ENCODE measurements at places on chromosomes 12 and 14.
A peak's percentile ranks its signal among the peaks of the same experiment; 100 is the strongest.

- no peak for DNase-seq
These were observed 11.0 kb upstream of the HHIPL1 start for GRCh38 chr14:99633918-99634317.

DNA sequence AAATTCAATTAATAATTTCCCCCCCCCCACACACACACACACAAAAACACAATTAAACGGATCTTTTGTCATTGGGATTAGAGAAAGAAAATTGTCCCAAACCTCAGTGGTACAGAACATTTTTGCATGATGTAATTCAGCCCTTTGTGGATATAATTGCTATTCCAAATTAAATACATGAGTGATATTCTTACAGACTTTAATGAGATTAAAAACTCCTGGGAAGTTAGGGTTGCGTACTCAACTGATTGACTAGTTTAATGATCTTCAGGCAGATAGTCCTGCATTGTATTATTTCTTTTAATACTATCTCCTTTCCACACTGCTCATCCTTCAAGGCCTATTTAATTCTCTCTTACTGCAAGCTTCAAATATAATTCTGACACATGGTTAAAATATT, 711.8 kb upstream of the LRFN5 start:
- DNase-seq = no peak

- peak; percentile 85 for DNase-seq
These were observed 21.3 kb downstream of the FKBP11 start for GRCh38 chr12:48903982-48904411.

- no peak for DNase-seq
These were observed 557.3 kb upstream of the MIS18BP1 start for GRCh38 chr14:45810152-45810872.

GRCh38 chr14:23929822-23930294, 23.7 kb upstream of the DHRS4 start:
- DNase-seq = peak; percentile 61

GRCh38 chr14:26766726-26767125, 168.9 kb upstream of the NOVA1 start:
- DNase-seq = no peak

GRCh38 chr12:92560713-92561542, 141.9 kb upstream of the PLEKHG7 start:
- DNase-seq = no peak

DNA sequence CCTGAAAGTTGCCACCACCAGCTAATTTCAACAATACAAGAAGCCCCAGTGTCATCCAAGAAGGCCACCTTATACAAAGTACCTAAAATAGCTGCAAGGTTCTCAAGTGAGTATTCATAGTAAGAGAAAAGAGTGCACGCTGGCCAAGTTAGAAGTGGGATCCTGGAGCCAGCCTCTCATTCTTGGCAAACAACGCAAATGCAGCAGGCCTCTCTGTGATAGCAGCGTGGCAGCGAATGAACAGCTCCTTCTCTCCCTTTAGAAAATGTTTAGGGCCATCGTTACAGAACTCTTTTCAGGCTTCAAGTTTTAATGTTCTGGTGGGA, 78.0 kb upstream of the IFNG-AS1 start:
- no peak for DNase-seq

DNA sequence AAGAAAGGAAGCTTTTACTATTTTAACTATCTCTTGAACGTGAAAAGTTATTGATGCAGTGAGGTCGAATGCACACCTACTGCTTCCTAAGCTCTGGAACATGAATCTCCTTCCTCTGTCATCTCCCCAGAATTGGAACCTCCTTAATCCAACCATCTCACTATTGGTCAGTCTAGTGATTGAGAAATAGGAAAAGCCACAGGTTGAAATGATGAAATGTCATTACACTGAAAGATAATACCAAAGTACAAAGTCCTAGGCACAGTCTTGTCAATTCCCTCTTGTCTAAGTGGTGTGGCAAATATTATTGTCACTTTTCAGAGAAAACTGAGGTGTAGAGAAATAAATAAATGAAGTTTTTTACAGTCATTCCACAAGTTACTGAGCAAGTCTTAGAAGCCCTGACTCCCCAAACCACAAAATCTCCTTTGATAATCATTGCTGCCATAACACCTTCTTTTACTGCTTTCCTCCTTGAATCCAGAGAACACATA, 19.5 kb upstream of the HIGD1C start:
- DNase-seq = no peak

All from COR-L47 (cell line).